ENCODE measurements at places on chromosomes 5 and 9.

- DNase-seq: peak; percentile 83
Measured at GRCh38 chr9:5920860-5921328, 30.2 kb downstream of the MLANA start.

DNA sequence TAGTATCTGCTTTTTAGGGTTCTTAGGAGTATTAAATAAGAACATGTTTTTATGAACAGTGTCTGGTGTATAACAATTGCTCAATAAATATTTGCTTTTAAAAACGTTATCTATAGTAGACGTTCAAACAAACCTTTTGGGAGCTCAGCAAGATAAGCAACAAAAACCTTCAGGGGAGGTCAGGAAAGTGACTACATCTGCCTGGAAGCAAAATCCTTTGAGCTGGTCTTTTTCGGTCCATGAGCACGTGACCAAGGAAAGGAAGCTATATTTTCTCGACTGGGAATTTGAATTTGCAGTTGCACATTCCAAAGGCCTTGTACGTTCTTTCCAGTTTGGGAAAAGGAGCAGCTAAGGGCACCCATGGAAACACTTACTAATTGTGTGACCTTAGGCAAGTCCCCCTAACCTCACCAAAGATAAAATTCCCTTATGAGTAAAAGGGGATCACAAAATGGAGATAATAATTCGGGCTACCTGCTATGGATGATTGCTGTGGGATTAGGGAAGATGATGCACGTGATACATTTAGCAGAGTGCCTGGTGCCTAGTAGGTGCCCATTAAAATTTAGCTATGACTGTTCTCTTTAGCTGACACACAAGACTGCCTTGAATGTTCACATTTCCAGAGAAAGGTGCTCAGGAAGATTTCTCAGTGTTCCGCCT, 45.4 kb downstream of the PTTG1 start:
- DNase-seq: peak; percentile 25

DNA sequence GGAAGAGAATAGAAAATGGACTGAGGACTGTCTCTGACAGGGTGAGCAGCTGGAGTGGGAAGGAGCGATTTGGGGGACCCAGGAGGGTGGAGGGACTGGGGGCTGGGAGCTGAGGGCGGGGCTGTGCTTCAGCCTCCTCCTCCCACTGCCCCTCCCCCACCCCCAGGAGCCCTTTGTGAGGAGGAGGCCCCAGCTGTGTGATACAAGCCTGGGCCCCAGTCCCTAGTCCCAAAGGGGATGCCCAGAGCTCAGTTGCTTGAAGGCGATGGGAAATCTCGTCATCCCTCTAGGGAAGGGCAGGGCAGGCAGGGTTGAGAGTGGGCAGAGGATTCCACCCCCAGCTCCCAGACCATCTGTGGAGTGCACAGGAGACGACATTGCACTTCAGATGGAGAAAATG, at the start of gene SPATA31E1:
TSS of gene SPATA31E1 (plus strand) at position 251 of the 400 bp plus-strand sequence. CDS start at position 266, 15 bp downstream.
- DNase-seq: no peak

DNA sequence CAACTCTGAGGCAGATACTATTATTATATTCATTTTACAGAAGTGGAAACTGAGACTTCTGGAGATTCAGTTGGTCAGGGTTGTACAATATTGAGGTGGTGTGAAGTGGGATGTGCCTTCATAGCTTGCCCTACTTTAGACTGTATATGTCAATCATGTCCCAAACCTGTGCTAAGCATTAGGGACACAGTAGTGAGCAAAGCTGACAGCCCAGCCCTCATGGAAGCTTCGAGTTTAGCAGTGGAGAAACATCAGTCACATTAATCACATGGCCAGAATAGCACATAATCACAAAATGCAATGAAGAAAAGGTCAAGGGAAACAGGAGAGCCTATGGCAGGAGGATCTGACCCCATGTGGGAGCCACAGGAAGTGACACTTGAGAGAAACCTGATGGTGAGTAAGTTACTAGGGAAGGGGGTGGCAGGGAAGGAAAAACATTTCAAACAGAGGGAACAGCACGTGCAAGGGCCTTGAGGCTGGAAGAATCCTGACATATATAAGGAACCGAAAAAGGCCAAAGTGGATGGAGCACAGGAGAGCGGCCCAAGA, 20.5 kb upstream of the RALGPS1 start:
- DNase-seq: no peak

DNA sequence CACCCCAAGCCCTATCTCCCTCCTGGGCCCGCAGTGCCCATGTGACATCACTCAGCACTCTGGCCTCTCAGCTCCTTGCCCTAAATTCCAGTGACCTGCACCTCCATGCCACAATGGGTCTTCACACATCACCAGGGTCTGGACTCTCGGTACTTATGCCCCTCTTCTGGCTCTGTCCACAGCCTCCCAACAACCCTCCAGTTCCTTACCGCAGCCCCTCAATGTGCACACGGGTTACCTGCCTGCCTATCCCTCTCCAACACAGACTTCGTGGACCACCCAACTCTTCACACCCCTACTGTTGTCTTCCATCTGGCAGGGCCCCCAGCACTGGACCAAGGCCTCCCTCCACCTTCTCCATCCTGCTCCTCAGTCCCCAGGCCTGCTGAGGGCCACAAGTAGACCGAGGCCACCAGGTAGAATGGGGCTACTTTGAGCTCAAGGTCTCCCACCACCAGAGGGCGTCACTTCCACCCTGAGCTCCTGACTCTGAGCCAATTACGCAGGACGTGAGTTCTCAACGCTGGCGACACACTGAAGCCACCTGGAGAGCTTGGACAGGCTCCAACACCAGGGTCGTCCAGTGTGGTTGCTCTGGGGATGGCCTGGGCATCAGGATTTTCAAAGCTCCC, 172.1 kb downstream of the GABBR2 start:
- no peak for DNase-seq

Measured in renal cortical epithelial cell (primary cell).